ENCODE measurements at places on chromosomes 3 and 15. TPM values are rescaled to one million over a fixed set of nuclear protein-coding genes. Genes with fewer than 3 reads are reported as not detected.

Gene XXYLT1
- total RNA-seq, result 13.7 TPM

Gene THAP10
- 3.0 TPM for total RNA-seq

Gene UQCRC1
- total RNA-seq, result 98.5 TPM

Gene TRIM42
- not detected for total RNA-seq

Gene ISLR2
- 0.31 TPM for total RNA-seq

Gene DUOX1
- total RNA-seq, result 61.7 TPM

Gene GABRB3
- total RNA-seq, result 4.5 TPM

Gene PLCD1
- 55.3 TPM for total RNA-seq
